Adrenal gland (tissue), 19 donors: ENCODE measurements at places on chromosomes 4 and X.

DNA sequence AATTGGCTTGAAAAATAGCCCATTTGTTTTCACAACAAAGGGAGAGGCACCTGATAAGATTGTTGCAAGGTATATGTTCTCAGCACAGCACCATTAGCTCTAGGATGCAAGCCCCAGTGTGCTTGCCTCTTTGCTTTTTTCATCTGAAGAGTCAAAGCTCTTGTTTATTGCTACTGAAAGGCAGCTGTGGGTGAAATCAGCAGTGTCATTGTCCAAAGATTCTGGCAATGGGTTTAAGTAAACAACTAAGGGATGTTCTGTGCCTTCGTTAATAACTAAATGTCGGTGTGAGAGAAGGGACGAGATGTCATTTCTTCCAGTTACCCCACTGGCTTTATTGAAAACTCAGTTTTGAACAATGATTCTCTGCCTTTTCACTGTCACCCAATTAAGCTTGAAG lies 567.7 kb downstream of the KCNIP4 start:
- no peak for DNase-seq

- no peak for DNase-seq
Observed at GRCh38 chr4:48027653-48028052, 11.1 kb downstream of the NIPAL1 start.

GRCh38 chr4:173153445-173153844 lies 15.2 kb upstream of the GALNT7 start:
- DNase-seq, result no peak

DNA sequence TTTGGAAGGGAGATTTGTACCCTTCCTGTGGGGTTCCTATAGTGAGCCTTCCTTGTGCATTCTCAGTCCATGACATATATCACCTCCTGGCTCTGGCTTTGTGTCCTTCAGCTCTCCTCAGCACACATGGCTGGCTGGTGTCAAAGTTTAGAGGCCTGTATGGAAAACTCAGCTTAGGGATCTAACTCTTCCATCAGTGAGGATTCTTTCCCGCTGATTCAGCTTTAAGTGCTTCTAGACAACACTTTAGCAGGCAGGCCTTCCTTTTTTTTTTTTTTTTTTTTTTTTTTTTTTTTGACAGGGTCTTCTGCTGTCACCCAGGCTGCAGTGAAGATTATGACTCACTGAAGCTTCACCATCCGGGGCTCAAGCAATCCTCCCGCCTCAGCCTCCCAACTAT lies 84.2 kb downstream of the NPNT start:
- DNase-seq, result no peak

DNA sequence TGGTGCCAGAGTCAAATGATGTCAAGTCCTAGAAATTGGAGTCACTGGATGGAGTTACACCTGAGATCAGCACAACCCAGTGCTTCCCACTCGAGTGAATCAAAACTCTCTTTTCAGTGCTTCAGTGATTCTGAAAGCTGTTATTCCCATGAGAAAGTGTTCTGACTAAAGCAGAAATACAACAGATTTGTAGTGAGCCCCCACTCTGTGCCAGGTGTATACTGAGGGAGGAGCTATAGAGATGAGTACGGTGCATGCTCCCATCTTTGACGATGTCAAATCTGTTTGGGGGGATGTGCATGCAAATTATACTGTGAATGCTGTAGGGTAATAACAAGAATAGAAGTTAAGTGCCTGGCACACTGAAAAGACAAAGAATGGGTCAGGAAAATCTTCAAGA lies 330.2 kb downstream of the HS3ST1 start:
- no peak for DNase-seq

DNA sequence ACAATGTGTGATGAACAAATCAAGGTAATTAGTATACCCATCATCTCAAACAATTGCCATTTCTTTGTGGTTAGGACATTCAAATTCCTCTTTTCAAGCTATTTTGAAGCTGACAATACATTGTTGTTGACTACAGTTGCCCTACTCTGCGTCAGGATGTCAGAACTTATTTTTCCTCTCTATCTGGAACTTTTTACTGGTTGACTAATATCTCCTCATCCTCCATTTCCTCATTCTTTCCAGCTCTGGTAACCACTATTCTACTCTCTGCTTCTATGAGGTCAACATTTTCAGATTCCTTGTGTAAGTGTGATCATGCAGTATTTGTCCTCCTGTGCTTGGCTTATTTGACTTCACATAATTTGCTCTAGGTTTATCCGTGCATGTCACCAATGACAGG lies 240.5 kb upstream of the HS3ST1 start:
- no peak for DNase-seq

- no peak for DNase-seq
Observed at GRCh38 chr4:77146186-77147078, 10.6 kb upstream of the CCNG2 start.

- DNase-seq, result no peak
Observed at GRCh38 chr4:155495572-155496293, 119.0 kb upstream of the MAP9 start.

- DNase-seq, result no peak
Observed at GRCh38 chr4:144572660-144573059, 73.3 kb upstream of the HHIP start.

- DNase-seq, result no peak
Observed at GRCh38 chr4:13537011-13537831, 7.1 kb downstream of the NKX3-2 start.

DNA sequence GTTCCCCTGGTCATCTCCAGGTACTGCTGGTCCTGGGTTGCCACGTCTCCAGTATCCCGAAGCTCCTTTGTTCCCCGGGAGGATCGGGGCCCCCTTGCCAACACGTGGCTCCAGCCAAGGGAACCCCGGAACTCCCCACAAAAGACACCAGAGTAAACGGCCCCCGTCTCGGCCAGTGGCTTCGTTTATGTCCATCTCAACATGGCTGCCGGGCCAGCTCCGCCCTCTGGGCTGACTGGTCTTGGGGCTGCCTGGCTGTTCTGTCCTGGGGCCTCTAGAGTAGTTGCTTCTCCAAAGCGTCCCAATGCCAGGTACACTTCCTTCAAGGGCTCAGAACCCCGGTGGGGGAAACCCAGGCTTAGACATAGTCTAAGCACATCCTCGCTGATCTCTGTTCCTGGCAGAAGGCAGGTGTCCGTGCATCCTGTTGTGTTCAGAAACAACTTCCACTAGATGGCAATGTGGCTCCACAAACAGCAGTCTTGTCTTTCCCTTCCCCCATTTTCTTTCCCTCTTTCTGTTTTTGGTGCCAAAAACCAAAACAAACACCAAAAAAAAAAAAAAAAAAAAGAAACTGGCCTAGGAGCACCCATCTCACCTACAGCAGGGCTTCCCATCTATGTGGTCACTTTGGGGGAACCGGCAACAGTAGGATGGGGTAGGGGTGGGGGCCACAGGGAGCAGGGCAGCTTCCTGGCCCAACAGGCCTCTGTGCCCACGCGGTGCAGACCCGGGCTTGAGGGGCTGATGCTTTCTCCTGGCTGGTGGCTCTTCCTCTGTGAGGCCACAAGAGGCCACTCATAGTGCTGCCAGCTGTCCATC lies 35.3 kb downstream of the NBDY start:
- peak; percentile 70 for DNase-seq

GRCh38 chr4:2166253-2166652 lies 75.7 kb downstream of the HAUS3 start:
- no peak for DNase-seq

GRCh38 chrX:47184486-47184885 lies 9.1 kb upstream of the UBA1 start:
- no peak for DNase-seq

- no peak for DNase-seq
Observed at GRCh38 chrX:19866626-19867410, 20.6 kb downstream of the SH3KBP1 start.

- DNase-seq, result peak; percentile 59
Observed at GRCh38 chr4:82787342-82787741, 11.3 kb downstream of the SCD5 start.

DNA sequence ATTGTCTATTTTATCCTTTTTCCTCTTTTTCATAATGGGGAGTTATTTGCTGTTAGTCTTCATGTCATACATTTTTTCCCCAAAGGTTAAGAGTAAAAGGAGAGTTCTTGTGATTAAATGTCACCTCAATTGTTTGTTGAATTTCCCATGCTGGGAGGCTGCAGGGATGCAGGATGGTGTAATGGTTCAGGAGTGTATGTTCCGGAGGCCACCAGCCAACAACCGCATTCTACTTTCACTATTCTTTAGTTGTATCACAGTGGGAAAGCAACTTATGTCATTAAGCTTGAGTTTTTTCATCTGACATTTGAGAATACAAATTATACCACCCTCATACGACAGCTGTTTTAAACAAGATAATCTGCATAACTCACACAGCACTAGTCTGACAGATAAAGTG lies 15.4 kb downstream of the AFP start:
- DNase-seq, result no peak

GRCh38 chrX:43386875-43387274 lies 269.2 kb upstream of the MAOA start:
- DNase-seq, result no peak

DNA sequence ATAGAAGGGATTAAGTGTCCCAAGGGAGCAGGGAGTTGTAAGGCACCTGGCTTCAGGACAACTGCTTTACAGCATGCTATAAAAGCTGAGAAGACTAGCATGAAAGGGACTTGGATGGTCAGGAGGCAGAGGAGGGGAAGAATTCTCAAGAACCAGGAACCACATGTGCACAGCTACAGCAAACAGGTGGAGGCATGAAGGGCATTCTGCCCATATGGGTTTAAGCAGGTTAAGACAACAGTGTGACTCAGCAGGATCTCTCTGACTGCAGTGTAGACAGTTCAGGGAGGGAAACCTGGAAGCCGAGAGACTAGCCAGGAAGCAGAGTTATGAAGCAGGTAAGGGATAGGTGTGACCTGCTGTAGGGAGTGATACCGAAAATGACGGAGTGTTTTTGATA lies 117.0 kb downstream of the DHRSX start:
- DNase-seq, result no peak

GRCh38 chr4:176885224-176885623 lies 92.5 kb upstream of the VEGFC start:
- no peak for DNase-seq

- no peak for DNase-seq
Observed at GRCh38 chr4:143586080-143586479, 72.6 kb downstream of the SMARCA5 start.

GRCh38 chr4:25523405-25523804 lies 132.2 kb upstream of the SLC34A2 start:
- peak; percentile 53 for DNase-seq

DNA sequence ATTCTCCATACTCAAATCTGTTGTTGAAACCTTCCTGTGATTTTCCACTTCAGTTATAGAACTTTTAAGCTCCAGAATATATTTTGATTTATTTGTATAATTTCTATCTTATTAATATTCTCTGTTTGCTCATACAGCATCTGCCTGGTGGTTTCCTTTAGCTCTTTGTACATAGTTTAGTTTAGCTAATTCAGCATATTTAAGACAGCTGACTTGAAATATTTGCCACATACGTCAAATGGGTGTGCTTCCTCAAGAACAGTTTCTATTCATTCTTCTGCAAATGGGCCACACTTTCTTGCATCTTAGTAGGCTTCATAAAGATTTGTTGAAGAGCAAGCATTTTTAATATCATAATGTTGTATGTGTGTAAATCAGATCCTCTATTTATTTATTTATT lies 101.8 kb downstream of the MAGEC1 start:
- no peak for DNase-seq

DNA sequence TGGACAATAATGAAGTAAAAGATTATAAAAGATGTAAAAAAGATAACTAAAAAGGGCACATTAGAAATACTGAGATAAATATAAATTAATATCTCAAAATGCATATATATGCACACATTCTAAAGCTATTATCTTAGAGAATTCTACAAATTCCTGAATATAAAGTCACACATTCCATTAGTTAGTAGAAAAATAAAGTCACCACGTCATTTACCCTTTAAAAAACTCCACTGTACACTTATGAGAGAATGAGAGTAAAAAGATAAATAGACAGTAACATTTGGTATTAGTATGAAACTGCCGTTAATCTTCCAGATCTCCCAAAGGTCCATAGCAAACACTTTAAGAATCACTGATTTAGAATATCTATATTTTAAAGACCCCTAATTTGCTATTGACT lies 67.2 kb upstream of the IL15 start:
- DNase-seq, result no peak
